NCI-H460 (cell line): ENCODE measurements at places on chromosomes 1 and 21. TPM values are rescaled to one million over a fixed set of nuclear protein-coding genes. Genes with fewer than 3 reads are reported as not detected.

DNA sequence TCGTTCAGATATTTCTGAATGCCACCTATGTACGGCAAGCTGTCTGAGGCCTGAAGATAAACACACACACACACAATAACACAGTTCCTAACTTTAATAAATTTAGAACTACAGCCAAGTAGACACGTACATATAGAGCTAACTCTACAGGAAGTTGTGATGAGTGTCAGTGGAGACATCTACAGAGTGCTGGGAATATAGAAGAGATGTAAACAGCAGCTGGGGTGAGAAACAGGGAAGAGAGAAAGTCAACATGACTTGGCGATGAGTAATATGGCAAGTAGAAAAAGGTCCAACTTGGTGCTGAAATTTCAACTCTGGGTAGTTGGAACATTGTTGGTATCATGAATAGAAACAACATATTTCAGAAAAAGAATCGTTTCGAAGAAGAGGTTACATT lies 206.5 kb downstream of the ZP4 start:
- no peak for DNase-seq

DNA sequence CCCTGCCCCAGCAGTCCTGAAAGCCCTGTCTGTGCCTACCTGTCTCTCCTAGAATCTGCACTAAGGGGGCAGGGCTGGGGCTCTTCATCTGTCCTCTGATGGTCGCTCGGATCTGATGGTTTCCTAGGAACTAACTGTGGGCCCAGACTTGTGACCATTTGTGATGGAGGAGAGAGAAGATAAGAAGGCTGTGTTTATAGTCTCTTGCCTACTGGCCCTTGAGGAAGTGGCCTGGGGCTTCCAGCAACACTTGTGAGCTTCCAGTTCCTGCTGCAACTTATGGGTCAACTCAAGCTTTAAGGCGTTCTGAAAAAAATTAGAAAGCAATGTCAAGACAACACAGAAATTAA lies 53.2 kb upstream of the SYNC start:
- DNase-seq: no peak

DNA sequence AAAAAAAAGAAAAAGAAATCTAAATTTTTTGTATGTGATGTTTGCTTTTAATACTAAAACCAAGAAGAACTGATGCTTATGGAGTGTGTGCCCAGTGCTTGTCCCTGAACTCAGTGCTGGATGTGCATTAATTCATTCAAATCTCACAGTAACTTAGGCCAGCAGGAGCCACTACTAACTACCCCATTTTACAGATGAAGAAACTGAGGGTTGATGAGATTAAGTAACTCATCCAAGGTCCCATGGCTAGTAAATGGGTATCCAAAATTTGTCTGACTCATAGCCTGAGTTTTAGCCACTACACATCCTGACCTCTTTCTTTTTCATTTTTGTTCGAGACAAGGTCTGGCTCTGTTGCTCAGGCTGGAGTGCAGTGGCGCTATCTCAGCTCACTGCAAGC lies 127.9 kb downstream of the CCDC185 start:
- DNase-seq: no peak

DNA sequence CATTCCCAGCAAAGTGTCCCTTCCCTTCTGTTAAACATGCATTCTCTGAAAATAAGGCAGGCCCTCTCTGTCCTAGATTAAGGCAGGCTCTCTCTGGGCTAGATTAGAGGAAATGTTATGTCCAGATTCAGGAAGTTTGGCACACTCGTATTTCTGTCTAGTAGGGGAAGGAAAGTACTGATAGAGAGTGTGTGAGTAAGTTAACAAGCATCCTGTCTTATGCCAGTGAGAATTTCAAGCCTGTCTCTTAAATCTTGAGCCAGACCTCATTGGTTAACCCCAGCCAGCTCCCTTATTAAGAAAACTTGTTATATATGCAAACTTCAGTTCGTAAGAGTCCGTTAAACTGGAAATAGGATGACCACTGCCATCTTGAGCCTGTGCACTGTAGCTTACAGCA lies 31.6 kb downstream of the IGSF5 start:
- no peak for DNase-seq

Gene TCHH
- 0.02 and 0.03 TPM in 2 replicates for total RNA-seq
